ENCODE measurements at places on chromosomes 12 and 14.

- DNase-seq: no peak
These were observed 16.9 kb upstream of the BLTP3B start for GRCh38 chr12:100159391-100160104.

DNA sequence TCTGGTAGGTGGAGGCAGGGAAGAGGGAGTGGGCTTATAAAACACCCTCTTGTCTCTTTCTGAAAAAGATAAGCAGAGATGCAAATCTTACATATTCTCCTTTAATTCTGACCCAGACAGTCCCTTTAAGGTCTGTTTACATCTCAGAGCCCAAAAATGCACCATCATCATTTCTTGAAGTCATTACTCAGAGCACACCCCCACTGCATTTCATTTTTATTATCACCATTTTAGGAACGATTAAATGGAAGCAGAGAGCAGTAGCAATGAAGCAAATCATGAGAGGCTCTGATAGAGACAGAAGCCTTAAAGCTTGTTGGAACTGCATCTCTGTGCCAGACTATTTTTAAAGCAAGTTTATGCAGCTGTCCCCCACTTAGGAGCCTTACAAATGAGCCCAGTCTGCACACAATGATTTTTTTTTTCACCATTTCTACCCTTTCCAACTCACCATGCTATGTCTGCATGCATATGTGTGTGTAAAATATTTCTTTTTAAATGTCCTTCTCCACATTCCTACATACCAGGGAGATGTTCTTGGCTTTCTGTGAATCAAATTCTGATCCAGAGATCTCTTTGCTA lies 311.0 kb downstream of the GRIN2B start:
- no peak for DNase-seq

DNA sequence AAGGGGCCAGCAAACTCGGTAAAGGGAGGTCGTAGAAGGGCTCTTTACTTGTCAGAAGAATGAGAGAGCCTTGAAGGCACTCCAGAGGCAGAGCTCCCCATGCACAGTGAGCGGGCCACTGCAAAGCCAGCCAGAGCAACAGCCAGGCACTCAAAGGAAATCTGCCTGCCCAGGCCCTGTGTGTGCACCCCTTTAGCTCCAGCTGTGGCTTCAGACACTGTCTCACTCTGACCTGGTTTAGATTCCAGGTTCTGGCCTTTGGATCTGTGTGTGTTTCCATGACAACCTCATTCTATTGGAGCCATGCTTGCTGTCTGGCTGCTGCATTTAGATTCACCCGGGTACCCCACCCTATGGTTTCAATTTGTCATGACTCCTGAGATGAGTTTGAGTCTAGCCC lies 170.3 kb downstream of the CAPZA3 start:
- DNase-seq: no peak

DNA sequence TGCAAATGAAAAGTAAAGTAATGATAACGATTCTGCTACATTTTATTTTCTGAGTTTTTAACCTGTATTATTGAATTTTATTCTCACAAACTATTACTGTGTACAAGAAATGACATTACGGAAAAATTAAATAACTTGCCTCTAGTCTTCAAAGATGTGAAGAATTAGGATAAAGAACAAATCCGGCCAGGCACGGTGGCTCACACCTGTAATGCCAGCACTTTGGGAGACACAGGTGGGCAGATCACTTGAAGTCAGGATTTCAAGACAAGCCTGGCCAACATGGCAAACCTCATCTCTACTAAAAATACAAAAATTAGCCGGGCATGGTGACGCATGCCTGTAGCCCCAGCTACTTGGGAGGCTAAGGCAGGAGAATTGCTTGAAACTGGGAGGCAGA lies 1584.4 kb upstream of the SEL1L start:
- no peak for DNase-seq

DNA sequence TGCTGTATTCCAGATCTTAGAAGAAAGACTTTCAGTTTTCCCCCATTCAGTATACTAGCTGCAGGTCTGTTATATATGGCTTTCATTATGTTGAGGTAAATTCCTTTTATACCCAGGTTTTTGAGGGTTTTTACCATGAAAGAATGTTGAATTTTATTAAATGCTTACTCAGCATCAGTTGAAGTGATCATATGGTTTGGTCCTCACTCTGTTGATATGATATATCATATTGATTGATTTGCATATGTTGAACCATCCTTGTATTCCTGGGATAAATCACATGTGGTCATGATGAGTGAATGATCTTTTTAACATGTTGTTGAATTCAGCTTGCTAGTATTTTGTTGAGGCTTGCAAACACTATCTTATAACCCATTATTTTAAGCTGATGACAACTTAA lies 96.7 kb downstream of the TRMT5 start:
- DNase-seq: no peak

DNA sequence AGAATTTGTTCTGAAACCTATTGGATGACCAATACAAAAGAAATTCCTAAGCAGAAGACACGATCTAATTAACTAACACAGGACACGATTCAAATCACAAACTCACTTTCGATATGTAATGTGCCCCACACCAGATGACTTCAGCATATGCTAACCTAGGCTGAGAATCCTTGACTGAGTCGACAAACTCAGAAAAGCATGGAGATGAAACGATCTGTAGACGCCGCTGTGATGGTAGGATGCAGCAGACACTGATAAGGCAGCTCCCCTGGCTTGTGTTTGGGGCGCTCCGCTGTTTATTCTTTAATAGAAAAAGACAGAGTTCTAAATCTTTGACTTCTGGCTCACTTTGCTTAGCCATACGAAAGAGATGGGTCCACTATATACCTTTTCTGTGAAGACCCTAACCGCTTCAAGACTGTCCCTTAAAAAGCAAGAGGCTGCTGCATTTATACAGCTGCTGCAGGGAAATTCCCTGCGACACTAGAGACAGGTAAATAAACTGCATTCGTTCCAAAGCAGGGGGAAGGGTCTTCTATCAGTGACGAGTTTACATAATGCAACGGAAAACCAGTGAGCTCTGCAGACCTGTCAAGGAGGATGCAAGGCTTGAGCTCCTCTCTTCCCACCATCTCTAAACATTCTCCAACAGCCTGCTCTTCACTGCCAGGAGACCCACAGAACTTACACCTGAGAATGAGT lies 929 bp downstream of the CHD8 start:
- no peak for DNase-seq

DNA sequence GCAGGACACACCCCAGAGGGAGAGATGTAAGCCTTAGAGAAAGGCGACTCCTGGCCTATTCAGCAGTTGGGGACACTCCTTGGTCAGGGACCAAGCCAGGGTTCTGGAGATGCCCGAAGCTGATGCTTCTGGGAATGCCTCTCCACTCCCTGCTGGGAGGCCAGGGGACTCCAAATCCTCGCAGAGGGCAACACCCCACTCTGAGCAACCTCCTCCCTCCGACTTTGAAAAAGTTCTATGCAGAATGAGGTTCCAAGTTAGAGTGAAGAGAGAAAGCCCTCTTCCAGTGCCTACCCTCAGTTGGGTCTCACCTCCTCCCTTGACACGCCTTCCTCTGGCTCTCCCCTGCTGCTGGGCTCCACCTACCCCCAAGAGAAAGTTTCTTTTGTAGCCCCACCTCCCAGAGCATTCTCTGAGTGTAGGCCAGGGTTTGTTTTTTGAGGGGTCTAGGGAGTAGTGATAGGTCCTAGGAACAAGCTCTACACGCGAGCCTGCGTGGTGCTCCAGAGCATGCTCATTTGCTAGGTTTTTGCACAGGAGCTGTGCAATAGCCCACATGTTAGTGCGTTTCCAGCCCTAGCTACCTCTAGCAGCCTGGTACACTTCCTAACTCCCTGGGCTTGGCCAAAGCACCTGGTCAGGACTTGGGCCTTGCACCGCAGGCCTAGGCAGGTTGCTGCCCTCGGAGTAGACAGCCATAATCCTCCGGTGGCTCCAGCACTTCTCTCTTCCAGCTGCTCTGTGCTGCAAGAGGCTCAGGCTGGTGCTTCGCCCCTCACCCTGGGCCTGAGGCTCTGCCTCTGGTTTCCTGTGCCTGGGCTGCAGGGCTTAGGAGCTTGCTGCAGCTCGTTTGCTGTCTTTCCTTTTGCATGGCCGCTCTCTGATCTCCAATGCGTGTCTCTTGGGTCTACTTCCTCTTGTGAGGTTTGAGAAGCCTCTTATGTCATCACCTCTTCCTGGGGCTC lies 590 bp upstream of the CEBPE start:
- peak; percentile 38 for DNase-seq

DNA sequence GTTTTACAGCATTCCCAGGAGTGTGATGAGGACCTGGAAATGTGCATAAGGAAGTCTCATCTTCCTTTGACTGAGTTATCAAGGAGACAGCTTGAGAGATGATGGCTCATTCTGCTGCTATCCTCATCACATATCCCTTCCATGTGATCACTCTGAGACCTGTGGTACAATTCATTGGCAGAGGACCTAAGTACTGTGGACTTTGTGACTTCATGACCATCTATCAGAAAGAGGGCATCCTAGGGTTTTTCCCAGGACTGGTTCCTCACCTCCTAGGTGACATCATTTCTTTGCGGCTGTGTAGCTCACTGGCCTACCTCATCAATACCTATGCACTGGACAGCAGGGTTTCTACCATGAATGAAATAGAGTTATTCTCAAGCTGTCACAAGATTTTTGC lies 172.1 kb upstream of the PLEKHG7 start:
- DNase-seq: no peak

DNA sequence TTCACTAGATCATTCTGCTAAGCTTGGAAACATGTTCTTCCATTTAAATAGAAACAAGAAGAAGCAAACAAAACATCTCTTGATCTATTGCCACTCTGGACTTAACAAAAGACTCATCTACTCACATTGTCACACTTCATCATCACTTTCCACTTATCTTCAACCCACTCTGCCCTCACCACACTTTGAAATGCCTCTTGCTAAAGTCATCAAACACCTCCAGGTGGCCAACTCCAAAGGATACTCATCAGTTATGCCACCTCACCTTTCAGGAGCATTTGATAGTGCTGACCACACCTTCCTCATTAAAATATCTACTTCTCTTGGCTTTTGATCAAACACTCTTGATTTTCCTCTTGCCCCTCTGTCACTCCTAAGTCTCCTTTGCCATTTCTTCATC lies 7.2 kb downstream of the EFCAB11 start:
- no peak for DNase-seq

DNA sequence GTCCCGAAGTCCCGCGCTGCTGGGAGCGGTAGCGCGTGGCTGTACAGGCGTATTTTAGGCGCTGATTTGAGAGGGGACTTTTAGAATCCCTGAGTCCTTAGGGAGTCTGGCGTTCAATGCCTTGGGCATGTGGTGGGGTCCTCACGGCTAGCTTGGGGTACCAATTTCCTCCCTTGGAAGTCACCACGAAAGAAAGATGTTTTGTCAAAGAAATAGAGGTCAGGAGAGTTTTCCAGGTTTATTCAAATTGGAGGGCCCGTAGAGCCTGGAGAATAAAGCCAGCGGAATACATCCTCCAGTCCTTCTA lies 63.9 kb downstream of the KLHL28 start:
- no peak for DNase-seq

- no peak for DNase-seq
These were observed 5.8 kb upstream of the PIP4K2C start for GRCh38 chr12:57585156-57585555.

DNA sequence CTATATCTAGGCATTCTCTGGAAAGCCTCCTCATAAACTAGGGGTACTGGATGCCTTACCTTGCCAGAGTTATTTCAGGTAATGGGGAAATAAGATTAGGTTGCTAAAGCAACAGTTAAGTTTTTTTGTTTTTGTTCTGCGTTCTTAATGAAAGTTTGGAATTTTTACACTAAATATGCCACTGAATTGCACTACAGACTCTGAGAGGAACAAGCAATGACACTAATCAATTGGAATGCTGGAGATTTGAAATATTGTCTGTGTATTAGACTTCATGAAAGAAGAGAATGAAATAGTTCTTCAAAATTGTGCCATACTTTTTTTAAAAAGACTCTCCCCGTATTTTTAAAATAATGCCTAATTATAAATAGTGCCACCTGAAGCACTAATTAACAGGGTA lies 287.8 kb downstream of the NAV3 start:
- DNase-seq: no peak

GRCh38 chr14:81436296-81437138 lies 36.4 kb upstream of the STON2 start:
- no peak for DNase-seq

DNA sequence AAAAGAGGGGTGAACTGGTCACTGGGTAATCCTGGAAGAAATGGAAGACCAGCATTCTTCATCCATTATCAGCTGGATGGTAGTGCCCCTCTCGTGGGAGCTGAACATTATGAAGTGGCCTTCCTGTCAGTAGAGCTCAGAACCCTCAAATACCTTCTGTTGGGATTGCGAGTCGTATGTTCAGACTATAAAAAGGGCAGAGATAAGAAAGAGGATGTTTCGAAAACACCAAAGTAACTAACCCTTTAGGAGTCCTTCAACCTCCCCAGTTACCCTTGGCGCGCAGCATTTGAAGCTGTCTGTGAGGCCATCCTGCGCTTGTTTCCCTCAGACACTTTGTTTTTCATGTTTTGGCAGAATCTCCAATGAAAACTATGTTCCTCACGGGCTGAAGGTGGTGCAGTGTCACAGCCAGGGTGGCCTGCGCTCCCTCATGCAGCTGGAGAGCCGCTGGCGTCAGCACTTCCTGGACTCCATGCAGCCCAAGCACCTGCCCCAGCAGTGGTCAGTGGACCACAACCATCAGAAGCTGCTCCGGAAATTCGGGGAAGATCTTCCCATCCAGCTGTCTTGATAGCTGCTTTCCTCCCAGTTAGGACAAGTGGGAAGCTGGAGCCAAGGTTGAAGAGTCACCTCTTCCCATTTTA lies 19.3 kb upstream of the GALNT16 start:
- DNase-seq: no peak

DNA sequence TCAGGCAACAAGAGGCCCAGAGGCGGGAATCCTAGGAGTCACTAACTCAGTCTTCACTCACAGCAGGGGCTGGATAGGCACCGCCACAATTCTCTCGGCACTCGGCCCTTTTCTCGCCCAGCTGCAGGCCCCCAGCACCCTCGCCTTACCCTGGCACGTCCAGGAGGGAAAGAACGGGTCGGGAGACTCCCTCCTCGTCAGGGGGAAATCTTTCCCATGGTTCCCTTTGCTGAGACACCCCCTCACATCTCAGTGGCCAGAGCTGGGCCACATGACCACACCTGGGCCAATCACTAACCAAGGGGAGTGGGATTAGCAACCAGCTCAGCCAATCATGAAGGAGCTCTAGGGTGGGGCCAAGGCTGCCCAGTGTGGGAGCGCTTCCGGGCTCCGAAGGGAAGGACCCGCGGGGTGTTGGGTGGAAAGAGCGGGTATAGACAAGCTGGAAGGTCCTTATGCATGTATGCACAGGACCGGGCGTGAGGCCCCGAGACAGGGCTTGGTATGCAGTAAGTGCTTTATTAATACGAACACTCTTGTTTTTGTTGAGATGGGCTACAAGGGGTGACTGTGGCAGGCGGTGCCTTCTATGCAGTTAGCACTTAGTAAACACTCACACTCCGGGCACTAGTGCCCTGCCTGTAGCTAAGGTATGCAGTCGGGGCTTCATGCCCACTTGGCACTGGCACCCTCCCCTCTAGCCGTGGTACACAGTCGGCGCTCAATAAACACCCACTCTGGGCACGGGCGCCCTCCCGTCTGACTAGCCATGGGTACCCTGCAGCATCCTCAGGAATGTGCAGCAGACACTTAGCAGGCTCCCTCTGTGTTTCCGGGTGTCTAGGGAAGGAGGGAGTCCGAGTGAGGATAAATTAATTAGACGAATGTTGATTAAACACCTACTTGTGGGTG lies 40.3 kb downstream of the ADGRD1 start:
- DNase-seq: no peak

- DNase-seq: no peak
These were observed 72.0 kb downstream of the ALX1 start for GRCh38 chr12:85352016-85352415.

Data from CD4-positive, alpha-beta T cell treated with Interferon alpha-2 for 1 hour (primary cell).